ENCODE measurements at places on chromosomes 1 and 21.

DNA sequence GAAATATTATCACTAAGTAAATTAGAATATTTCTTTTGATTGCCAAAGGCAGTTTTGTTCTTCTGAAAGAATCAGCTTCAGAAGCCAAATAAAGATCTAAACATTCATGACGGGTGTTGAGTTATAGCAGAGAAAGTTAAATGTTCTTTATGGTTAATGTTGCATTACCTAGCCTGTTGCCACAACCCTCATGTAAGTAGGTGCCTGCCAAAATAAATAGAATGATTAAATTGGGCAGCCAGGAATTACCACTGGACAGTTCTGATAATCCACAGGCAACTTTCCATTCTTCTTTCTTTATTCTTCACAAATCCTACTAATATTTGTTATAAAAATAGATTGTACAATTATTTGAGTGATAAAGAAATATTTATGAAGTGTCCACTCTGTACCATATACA is 217.9 kb upstream of the NRIP1 start:
- no peak for DNase-seq

DNA sequence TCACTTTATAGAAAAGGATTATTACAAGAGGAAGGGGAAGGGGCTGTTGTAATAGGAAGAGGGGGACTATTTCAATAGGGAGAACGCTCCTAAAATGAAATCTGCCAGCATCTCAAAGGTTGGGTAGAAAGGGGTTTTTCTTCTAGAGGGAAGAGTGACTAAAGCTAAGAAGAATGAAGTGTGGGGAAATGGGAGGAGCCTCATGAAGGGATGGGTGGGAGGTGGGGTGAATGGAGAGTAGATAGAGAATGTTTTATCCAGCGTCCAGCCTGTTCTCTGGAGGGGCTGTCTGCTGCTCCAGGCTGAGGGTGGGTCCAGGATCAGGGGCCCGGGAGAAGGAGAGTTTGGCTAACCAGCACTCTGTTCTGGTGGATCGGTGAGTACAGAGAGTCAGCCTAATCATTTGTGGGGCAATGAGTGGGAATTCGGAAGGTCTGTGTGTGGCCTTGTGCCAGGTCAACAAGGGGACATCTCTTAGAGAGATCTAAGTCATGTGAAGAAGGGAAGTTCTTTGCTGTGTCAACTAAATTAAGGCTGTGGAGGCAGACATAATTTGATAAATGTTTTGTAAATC is 25.2 kb downstream of the VN1R5 start:
- DNase-seq = no peak

DNA sequence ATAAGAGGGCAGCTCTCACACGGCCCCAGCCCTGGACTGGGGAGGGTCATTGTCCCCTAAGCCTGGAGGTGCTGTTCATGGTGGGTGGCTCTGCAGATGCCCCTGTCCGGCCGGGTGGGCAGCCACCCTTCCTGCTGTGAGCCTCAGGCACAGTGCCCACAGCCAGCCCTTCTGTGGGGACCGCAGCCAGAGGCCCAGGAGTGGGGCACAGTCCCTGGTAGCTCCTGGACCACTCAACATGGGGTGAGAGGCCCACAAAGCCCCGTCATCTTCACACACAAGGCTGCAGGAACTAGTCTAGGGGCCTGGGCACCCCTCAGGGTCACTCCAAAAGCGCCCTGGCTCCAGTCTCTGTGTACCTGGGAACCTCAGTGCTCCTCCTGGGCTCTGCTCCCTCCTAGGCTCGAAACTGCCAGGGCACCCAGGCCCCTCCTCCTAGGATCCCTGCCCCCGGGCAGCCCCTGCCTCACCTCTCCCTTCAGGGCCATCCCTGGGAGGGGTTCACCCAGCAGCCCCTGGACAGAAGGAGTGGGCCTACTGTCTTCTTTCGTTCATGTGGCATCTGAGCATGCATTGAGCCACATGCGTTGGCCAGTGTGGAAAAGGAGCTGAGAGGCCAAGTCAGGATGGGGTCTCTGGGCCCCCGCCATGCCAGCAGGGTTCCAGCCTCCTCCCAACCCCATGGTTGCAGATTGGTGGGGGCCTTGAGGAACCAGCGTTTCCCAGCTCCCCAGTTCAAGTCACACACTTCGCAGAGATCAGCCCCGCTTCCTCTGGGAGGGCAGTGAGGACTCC is 43.0 kb downstream of the WNT9A start:
- DNase-seq = no peak

GRCh38 chr1:56803561-56804156 is 15.5 kb downstream of the FYB2 start:
- peak; percentile 56 for DNase-seq

GRCh38 chr1:65332821-65333220 is 23.5 kb downstream of the DNAJC6 start:
- no peak for DNase-seq

DNA sequence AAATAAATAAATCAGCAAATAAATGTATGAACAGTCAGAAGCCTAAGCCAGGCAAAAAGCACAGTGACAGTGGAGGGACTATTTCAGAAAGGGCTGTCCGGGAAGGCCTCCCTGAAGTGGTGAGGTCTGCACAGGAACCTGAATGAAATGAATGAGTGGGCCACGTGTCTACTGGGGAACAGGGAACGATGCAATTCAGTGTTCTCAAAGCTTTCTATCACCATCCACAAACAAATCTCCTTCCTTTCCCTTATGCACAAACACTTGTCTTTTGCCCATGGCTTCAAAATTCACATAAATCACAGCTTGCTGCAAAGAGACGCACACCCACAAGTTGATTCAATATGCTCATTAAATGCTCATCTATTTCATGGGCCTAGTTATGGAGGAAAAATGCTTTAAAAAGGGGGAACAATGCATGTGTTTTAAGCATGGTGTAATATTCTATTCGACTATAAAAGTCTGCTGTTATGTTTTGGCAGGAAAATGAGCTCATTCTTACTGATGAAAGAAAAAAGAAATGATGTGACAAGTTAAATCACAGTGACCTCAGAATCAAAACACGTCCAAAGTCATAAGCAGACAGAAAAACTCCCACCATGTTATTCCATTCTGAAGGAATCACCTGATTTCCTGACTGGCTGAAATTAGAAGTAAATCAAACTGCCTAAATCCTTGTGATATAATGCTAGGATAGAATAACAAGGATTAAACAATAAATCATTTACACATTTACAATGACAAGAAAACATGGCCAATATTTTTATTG is 21.6 kb downstream of the URB1 start:
- DNase-seq = no peak

DNA sequence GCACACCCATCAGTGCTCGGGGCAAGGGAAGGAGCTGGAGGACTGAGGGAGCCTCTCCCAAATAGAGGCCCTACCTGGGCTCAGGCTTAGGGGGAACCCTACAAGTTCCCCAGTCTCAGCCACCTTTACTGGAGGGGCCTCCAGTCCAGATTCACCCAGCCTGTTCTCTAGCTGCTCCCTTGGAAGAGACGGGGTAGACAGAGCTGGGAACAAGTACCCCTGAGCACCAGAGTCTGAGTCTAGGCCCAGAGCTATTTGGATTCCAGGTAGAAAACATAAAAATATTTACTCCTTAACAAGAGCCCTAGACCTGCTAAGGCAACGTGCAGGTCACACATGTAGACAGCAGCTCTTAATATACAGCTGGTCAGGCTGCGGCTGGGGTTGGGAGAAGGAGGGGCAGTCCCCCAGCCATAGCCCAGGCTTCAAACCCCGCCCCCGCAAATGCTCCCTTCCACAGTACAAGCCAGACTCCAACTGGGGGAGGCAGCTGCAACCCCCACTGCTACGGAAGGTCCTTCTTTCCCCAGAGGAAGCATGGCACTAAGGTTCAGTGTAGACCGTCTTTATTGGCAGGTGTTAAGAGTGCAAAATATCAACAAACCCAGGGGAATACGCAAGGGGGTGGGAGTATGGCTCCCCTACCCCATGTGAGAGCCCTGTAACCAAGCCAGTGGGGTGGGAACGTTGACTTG is 8.0 kb downstream of the TENT5B start:
- no peak for DNase-seq

GRCh38 chr21:45572231-45572630 is 30.0 kb upstream of the SLC19A1 start:
- DNase-seq = no peak

DNA sequence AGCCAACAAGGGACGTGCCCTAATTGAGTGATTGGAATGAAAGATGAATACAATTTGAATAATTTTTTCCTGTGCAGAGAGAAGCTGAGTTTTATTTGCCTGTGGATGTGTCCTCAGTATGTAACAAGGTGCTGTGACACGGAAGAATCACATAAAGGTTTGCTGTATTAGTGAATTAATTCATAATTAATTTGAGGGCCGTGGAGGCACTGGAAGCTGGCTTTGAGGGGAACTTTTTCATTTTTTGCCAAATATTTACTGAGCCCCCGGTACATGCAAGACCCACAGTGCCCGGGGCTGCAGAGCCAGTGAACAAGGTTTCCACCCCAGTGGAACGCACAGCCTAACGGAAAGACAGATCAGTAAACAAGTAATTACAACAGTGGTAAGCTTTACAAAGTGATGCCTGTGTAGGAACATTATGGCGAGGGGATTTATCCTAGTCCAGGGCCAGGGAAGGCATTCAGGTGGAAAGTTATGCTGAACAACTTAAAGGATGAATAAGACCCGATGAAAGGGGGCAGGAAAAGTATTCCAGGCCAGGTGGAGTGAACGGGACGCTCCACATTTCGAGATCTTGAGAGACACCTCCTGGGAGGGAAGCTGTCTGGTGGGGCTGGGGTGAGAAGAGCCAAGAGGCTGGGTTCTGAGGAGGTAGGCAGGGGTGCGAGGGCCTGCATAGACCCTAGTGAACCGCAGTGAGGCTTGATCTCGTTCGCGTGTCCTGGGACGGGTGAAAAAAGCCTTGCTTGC is 773 bp upstream of the RCC2 start:
- no peak for DNase-seq

- DNase-seq = no peak
These were observed 8.1 kb downstream of the GNAI3 start for GRCh38 chr1:109556563-109556962.

- DNase-seq = no peak
These were observed 83.1 kb upstream of the IRF2BP2 start for GRCh38 chr1:234692966-234693580.

- DNase-seq = no peak
These were observed 228.6 kb downstream of the DSCAM start for GRCh38 chr21:40618191-40618973.
